ENCODE measurements at places on chromosomes 2 and 18.

GRCh38 chr2:129050101-129050500 lies 731.4 kb upstream of the HS6ST1 start:
- no peaks in the 10 kb centered on the region for H3K36me3 ChIP-seq
- peaks cover 9% of the 10 kb centered on the region for H3K27me3 ChIP-seq
- H3K27ac ChIP-seq: no peak overlapping the region
- H3K4me3 ChIP-seq: no peak overlapping the region
- DNase-seq: no peak

DNA sequence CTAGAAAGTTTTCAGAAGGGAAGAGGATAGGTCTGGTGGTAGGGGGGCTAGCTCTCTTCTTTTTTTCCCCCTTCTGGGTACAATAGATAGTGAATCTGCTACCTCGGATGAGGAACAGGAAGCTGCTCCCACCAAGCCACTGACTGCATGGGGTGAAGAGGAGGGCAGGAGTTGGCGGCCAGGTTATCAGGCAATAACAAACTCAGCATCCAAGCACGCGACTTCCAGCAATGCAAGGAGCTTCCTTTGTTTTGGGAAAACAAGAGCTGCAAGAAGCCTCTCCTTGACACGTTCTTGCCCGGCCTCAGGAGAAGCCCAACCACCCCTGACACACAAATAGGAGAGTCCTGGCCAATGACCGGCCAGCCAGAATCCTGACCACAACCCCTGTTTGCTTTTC lies 32.2 kb downstream of the NHEJ1 start:
- DNase-seq: no peak
- H3K27ac ChIP-seq: no peak overlapping the region
- no peak overlapping the region for H3K4me3 ChIP-seq
- H3K4me1 ChIP-seq: peaks cover 29% of the 10 kb centered on the region

DNA sequence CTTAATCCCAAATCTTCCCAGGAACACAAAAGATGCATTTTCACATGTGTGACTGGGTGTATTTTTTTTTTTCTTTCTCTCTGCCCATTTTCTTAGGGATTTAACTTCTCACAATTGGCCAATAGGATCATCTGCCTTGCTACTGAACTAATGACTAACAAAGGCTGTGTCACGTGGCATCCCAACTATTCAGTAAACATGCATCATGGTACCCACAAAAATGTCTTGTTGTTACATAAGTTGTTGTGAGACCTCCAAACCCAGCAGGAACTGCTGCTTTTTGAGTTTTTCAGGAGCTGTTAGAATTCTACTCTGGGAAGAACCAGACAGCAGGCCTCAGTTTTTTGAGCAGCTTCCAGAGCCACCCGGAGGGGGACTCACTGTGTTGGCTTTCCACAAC lies 31.9 kb downstream of the GAD1 start:
- H3K4me3 ChIP-seq: no peak overlapping the region
- no peak overlapping the region for H3K27ac ChIP-seq
- no peaks in the 10 kb centered on the region for H3K36me3 ChIP-seq
- DNase-seq: no peak
- H3K4me1 ChIP-seq: no peaks in the 10 kb centered on the region

GRCh38 chr2:224102991-224103390 lies 63.9 kb upstream of the SERPINE2 start:
- H3K27me3 ChIP-seq: no peaks in the 10 kb centered on the region
- H3K4me3 ChIP-seq: no peak overlapping the region
- peaks cover 26% of the 10 kb centered on the region for H3K4me1 ChIP-seq
- DNase-seq: no peak

DNA sequence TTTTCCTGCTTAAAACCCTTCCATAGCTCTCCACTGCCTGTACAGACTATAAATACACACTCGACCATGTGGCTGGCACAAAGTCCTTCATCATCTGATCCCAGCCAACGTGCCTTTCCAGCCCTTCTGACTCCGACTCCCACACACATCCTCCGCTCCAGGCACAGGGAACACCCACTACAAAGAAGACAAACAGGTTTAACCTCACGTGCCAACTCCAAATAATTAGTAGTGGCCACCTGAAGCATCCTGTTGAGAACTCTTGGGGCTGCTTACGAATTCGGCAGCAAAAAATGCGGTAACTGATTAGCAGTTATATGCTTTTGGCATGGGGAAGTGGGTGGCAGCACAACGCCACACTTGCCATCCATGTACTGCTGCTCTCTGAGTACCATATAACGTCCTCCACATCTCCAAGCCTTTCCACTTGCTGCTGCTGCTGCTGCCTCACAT lies 12.1 kb downstream of the SPIRE1 start:
- no peak overlapping the region for H3K4me3 ChIP-seq
- H3K4me1 ChIP-seq: peaks cover 14% of the 10 kb centered on the region
- H3K27ac ChIP-seq: no peak overlapping the region

DNA sequence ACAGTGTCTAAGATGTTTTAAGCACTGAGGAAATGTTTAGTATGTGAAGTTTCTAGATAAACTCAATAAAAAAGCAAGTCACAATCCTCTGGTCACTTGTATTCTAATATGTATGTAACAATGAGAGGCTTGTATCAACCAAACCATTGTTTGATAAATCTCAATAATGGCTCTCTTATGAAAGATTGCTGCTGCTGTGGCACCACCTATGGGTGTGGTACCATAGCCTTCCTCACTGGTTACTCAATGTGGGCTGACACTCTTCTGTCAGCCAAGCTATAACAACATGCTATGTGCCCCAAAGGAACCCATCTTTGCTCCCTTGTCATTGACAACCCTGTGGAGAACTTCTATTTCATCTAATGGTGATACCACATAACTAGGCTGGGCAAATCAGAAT lies 12.6 kb upstream of the RAB1A start:
- no peaks in the 10 kb centered on the region for H3K27me3 ChIP-seq
- no peaks in the 10 kb centered on the region for H3K4me1 ChIP-seq
- no peaks in the 10 kb centered on the region for H3K36me3 ChIP-seq
- no peak overlapping the region for H3K27ac ChIP-seq
- H3K4me3 ChIP-seq: no peak overlapping the region

GRCh38 chr2:191315365-191315752 lies 70.2 kb downstream of the MYO1B start:
- H3K4me3 ChIP-seq: no peak overlapping the region
- DNase-seq: no peak
- no peaks in the 10 kb centered on the region for H3K27me3 ChIP-seq

GRCh38 chr2:127176371-127177311 lies 43.5 kb downstream of the CYP27C1 start:
- H3K27me3 ChIP-seq: no peaks in the 10 kb centered on the region
- H3K4me3 ChIP-seq: no peak overlapping the region
- no peak for DNase-seq
- no peaks in the 10 kb centered on the region for H3K36me3 ChIP-seq
- no peaks in the 10 kb centered on the region for H3K4me1 ChIP-seq
- no peak overlapping the region for H3K27ac ChIP-seq

GRCh38 chr2:85593023-85593422 lies 2.5 kb upstream of the RNF181 start:
- H3K4me3 ChIP-seq: no peak overlapping the region
- no peak overlapping the region for H3K27ac ChIP-seq
- DNase-seq: no peak
- H3K36me3 ChIP-seq: peaks cover 8% of the 10 kb centered on the region
- H3K4me1 ChIP-seq: peaks cover 25% of the 10 kb centered on the region
- no peaks in the 10 kb centered on the region for H3K27me3 ChIP-seq

GRCh38 chr18:9404565-9405060 lies 70.0 kb downstream of the TWSG1 start:
- H3K4me1 ChIP-seq: no peaks in the 10 kb centered on the region
- H3K27ac ChIP-seq: no peak overlapping the region
- no peak overlapping the region for H3K4me3 ChIP-seq
- no peaks in the 10 kb centered on the region for H3K27me3 ChIP-seq

DNA sequence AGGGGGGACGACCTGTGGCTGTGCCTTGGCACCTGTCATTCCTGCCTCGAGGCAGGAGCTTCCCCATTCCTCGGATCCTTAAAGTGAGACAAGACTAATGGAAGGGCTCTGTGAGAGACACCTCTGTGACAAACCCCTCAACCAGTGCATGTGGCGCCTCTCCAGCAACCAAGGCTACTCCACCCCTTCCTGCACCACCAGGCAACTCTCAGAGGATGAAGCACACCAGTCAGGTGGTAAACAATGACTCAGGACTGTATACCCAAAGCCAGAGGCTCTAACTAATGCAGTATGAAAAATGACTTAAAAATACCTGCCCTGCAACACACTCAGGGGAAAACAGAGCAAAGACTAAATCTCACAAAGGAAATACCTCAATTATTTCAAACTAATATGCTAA lies 136.9 kb downstream of the UXS1 start:
- H3K27me3 ChIP-seq: peaks cover 22% of the 10 kb centered on the region
- no peak overlapping the region for H3K4me3 ChIP-seq
- H3K27ac ChIP-seq: no peak overlapping the region
- no peaks in the 10 kb centered on the region for H3K4me1 ChIP-seq

DNA sequence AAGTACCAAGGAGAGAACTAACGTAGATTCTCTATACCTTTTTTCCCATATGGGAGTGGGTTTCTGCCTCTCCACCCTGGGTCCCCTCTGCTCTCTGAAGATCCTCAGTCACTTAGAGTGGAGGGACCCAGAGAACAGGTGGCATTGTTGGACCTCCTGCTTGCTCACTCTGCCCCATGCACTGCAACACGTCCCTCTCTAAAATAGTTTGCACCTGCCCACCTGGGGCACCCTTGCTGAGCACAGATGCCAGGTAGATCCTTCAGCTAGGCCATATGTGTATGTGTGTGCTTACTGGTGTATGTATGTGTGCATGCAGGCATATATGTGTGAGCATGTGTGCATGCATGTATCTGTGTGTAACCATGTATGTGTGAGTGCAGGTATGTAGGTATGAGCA lies 2.2 kb downstream of the IL36RN start:
- peaks cover 37% of the 10 kb centered on the region for H3K4me1 ChIP-seq
- no peak overlapping the region for H3K27ac ChIP-seq
- H3K27me3 ChIP-seq: no peaks in the 10 kb centered on the region
- no peak overlapping the region for H3K4me3 ChIP-seq

- no peak overlapping the region for H3K27ac ChIP-seq
- peak; percentile 14 for DNase-seq
- no peak overlapping the region for H3K4me3 ChIP-seq
- H3K27me3 ChIP-seq: no peaks in the 10 kb centered on the region
- no peaks in the 10 kb centered on the region for H3K36me3 ChIP-seq
- no peaks in the 10 kb centered on the region for H3K4me1 ChIP-seq
These were observed 95.6 kb downstream of the GALNT3 start for GRCh38 chr2:165698444-165698884.

GRCh38 chr2:101596333-101596732 lies 101.2 kb upstream of the MAP4K4 start:
- no peaks in the 10 kb centered on the region for H3K27me3 ChIP-seq
- DNase-seq: no peak
- H3K4me3 ChIP-seq: no peak overlapping the region
- H3K4me1 ChIP-seq: no peaks in the 10 kb centered on the region
- no peak overlapping the region for H3K27ac ChIP-seq
- H3K36me3 ChIP-seq: no peaks in the 10 kb centered on the region

GRCh38 chr18:27656167-27656778 lies 471.2 kb upstream of the CHST9 start:
- no peaks in the 10 kb centered on the region for H3K36me3 ChIP-seq
- no peak for DNase-seq
- H3K27me3 ChIP-seq: no peaks in the 10 kb centered on the region
- H3K4me1 ChIP-seq: no peaks in the 10 kb centered on the region

DNA sequence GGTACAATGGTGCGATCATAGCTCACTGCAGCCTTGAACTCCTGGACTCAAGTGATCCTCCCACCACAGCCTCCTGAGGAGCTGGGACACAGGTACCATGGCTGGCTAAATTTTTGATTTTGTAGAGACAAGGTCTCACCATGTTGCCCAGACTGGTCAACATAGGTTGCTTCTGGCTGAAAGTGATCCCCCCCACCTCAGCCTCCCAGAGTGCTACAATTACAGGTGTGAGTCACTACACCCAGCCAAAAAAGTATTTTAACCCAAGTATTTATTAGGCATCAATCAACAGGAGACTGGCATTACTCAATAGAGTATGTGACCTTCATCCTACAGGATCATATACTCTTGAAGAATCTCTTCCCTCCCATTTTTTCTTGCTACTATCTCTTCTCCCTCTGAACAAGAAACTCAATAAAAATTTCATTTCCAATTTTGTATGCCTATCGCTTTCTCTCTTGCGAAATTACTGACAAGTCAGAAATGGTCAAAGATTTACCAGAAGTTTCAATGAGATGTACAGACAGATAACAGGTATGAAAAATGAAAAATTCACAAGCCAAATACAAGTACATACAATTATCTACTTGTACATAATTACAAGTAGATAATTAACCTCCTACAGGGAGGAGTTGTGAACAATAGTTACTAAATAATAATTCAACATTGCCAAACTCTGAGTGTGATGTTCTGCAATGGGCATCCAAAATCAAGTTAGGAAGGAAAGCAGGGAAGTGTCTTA lies 34.9 kb upstream of the CCNT2 start:
- H3K4me3 ChIP-seq: no peak overlapping the region
- H3K27me3 ChIP-seq: no peaks in the 10 kb centered on the region
- H3K4me1 ChIP-seq: no peaks in the 10 kb centered on the region
- no peaks in the 10 kb centered on the region for H3K36me3 ChIP-seq
- no peak overlapping the region for H3K27ac ChIP-seq
- no peak for DNase-seq

DNA sequence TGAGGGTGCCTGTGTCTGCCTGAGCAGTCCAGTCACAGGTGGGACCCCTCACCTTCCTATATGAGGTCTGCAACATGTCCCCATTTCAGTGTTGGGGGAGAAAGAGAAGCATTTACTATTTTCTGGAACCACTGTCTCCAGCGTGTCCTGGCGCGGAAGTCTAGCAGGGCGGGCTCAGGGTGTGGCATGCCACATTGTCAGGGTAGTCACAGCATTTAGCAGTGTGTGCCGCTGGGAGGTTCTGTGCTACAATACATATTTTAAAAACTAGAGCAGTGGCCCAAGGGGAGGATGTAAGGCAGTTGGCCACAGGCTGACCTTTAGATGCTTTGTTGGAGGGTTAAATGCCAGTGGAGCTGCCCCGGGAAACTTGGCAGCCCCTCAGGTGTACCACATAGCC lies 12.5 kb downstream of the UBE2F start:
- H3K36me3 ChIP-seq: peaks cover 3% of the 10 kb centered on the region
- H3K4me1 ChIP-seq: peaks cover 52% of the 10 kb centered on the region
- no peaks in the 10 kb centered on the region for H3K27me3 ChIP-seq
- no peak overlapping the region for H3K4me3 ChIP-seq
- DNase-seq: peak; percentile 34

- H3K4me1 ChIP-seq: no peaks in the 10 kb centered on the region
- DNase-seq: no peak
- no peaks in the 10 kb centered on the region for H3K27me3 ChIP-seq
These were observed 476.1 kb upstream of the SOX11 start for GRCh38 chr2:5215989-5216607.

DNA sequence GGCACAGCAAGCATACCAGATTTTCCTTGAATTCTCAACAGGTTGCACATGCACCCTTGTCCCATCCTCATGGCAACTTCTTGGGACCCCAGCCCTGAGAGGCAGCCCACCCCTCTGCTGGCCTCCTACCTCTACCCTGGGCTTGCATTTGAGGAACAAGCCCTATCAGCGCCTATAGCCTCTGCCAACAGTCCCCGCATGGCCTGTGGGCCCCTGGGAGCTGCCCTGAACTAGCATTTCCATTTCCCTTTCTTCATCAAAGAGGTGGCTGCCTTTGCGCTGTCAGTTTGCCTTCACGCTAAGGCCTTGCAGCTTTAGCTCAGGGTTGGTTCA lies 5.4 kb upstream of the ZAP70 start:
- H3K27ac ChIP-seq: no peak overlapping the region
- H3K4me3 ChIP-seq: no peak overlapping the region
- 0 out of 2 replicates have a peak, but pooled peaks cover 5% of the 10 kb centered on the region for H3K4me1 ChIP-seq
- DNase-seq: no peak

GRCh38 chr2:54815148-54815539 lies 91.7 kb downstream of the EML6 start:
- no peak overlapping the region for H3K4me3 ChIP-seq
- no peak overlapping the region for H3K27ac ChIP-seq
- H3K4me1 ChIP-seq: no peaks in the 10 kb centered on the region
- no peak for DNase-seq
- no peaks in the 10 kb centered on the region for H3K27me3 ChIP-seq
